ENCODE measurements at places on chromosomes 4 and X.

- DNase-seq = no peak
Measured at GRCh38 chrX:12548746-12549145, 242.5 kb upstream of the PRPS2 start.

DNA sequence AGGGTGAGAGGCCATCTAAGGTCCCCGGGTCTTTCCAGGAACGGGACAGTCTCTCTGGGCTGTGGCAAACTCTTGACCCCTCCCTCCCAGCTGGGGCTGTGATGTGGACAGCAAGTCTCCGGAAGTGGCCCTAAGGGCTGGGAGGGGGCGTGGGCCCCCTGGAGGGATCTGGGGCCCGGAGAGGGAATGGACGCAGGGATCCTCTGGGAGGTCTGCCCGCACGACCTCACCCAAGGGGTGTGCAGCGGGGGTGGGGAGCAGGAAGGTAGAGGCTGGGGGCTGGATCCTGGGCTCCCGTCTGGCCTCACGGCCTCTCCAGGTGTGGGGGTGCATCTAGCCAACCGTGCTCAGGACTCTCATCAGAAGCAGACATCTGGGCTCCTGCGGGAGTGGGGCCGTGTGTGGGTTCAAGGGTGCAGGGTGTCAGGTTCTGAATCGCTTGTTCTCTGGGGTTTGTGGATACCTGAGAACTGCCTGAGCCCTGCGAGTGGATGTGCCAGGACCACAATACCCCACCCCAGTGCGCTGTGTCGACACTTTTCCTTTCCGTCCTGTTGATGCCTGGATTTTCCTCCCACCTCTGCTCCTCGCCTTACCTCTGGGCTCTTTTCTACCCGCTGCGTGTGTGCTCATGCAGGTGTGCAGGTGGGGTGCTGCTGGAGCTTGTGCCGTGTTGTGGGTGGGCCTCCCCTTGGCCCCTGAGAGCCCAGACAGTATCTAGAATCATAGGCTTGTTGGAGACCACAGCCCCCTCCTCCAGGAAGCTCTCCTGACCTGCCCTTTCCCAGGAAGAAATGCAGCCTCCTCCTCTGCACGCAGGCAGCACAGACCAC, 915 bp downstream of the CPZ start:
- DNase-seq = no peak

DNA sequence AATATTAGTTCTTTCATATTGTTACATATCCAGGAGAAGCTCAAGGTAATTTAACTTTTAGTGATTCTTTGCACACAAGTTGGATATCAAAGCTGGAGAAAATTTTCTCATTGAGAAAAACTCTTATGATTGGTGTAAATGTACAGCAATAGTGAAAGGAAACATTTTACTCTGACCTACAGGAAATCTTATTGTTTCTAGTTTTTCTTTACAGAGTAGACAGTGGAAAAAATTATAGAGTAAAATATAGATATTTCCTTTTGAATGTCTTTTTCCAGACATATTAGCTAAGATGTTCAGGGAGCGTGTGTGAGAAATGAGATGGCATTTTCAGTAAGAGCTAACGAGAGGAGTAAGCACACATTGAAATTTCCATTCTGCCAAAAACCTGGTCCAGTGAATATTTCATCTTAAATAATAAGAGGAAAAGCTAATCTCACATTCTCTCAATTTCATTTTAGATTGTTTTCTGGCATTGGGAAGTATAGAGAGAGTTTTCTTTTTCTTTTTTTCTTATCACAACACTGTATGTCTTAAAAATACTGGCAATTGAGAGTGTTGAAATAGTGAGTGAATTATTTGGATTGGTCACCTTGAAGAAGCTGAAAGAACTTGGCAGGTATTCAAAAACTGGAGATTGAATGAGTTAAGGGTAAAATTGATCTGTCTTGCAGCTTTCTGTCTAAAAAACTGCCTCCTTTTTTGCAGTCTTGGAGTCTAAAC, 15.6 kb upstream of the ATP8A1 start:
- no peak for DNase-seq

- no peak for DNase-seq
Measured at GRCh38 chrX:118566359-118566758, 70.7 kb downstream of the DOCK11 start.

- no peak for DNase-seq
Measured at GRCh38 chr4:110788302-110788701, 165.4 kb upstream of the PITX2 start.

GRCh38 chr4:30722359-30723200, 2.4 kb downstream of the PCDH7 start:
- no peak for DNase-seq

- no peak for DNase-seq
Measured at GRCh38 chr4:109155682-109156283, 146.7 kb downstream of the COL25A1 start.

GRCh38 chr4:76023389-76023788, at the start of gene CXCL10:
CXCL10 (minus strand) TSS chr4:76023497; CDS start chr4:76023431, 66 bp downstream.
- no peak for DNase-seq

GRCh38 chr4:109877400-109877799, 29.5 kb downstream of the LRIT3 start:
- no peak for DNase-seq

DNA sequence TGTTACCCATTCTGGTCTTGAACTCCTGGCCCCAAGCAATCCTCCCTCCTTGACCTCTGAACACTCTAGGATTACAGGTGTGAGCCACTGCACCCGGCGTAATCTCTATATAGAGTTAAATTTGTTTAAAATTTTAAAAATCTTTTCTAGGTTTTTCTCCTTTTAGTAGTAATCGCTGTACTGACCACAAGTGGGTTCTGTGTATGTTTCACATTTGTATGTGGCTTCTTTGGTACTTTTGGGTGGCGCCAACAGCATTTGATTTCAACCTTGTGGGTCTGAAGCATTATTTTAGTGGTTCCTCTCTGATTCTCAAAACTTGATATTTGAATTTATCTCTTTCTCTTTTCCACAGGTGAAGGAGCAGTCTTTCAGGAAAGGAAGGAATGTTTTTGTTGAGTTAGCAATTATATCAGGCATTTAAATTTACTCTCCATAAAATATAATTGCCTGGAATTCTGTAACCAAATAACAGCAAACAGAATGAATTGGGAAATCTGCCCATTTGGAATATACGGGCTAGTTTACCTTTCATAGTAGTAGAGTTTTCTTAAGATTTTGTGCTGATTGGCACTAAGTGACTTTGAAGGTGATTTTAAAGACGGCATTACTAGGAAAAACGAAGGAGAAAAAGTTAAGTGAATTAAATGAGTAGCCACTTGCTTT, 29.5 kb downstream of the ARHGAP10 start:
- no peak for DNase-seq

- no peak for DNase-seq
Measured at GRCh38 chr4:59728496-59728895, 1471.6 kb upstream of the ADGRL3 start.

DNA sequence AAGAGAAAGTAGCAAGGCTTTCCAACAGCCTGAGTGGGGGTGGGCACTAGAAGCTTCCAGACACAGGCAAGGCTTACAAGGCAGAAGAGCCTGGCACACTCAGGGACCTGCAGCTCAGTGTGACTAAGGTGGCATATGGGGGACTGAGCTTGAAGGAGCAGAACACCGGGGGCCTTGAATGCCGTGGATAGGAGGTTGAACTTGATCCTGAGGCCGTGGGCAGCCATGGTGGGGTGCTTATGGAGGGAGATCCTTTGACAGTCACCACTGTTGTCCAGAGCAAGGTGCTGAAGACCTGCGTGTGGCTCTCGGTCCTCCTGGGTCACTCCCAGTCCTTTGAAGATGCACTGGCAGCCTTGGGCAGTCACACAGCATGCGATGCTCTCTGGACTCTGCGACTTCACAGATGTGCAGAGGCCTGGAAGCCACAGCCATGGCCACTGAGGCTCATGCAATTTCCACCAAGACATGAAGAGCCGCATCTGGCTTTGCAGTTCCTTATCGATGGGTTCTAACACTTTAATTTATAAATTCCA, 18.3 kb downstream of the C4orf50 start:
- no peak for DNase-seq

- no peak for DNase-seq
Measured at GRCh38 chr4:108833046-108833445, 70.2 kb upstream of the ETNPPL start.

DNA sequence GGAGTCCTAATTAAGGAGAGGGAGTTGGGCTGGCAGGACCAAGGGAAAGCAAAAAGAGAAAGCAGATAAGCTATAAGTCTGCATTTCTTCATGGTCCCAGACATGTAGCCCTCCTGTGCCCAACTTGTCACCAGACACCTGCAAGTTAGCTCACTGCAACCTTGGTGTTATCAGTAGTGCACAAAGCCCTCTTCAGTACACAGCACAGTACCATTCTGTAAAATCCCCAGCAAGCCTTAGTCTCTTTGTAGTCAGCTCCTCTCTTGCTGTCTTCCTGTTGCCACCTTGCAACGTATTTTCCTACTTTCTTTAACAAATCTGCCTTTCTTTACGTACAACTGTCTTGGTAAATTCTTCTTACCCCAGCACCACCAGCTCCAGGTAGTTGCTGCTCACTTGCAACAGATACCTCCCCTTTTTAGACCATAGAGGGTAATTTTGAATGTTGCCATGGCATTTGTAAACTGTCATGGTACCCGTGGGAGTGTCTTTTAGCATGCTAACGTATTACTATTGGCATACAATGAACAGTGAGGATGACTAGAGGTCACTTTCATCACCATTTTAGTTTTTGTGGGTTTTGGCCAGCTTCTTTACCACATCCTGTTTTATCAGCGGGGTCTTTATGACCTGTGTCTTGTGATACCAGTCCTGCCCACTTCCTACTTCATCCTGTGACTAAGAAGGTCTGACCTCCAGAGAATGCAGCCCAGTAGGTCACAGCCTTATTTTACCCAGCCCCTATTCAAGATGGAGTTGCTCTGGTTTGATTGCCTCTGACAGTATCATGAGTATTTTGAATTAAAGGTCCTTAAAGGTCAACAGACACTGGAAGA, 28.3 kb upstream of the AP1S2 start:
- no peak for DNase-seq

DNA sequence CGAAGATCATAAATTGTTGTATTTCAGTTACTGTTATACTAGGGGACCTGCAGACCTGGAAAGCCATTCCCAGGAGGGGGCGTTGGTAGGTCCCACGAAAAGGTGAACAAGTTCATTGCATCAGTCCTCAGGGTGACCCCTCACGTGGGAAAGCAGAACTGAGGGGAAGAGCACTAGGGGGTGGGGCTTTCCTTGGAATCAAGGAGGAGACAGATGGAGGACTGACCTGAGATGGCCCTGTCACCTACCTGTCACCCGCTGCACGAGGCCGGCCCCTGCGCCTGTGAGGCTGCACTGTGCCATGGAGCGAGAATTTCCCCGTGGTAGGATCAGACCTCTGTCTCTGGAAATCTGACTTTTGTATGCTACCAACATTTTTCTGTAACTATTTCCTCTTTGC, 41.8 kb upstream of the CLDN24 start:
- no peak for DNase-seq

DNA sequence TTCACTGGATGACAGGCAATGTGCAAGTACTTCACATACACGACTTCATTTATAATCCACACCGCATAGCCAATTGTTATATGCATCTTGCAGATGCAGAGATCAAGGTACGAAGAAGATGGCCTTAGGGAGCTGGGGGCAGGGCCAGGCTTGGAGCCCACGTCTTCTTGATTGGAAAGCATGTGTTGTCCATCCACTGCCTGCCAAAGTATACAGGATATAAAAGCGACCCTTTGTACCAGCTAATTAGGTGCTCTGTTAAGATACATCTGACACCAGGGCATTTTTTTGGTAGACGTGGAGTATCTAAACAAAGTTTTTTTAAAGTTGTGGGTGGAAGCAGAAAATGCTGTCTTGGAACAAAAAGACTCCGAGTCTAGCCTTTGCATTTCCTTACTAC, 1.4 kb downstream of the C4orf36 start:
- no peak for DNase-seq

GRCh38 chrX:103441878-103442535, 65.7 kb downstream of the BEX3 start:
- no peak for DNase-seq

DNA sequence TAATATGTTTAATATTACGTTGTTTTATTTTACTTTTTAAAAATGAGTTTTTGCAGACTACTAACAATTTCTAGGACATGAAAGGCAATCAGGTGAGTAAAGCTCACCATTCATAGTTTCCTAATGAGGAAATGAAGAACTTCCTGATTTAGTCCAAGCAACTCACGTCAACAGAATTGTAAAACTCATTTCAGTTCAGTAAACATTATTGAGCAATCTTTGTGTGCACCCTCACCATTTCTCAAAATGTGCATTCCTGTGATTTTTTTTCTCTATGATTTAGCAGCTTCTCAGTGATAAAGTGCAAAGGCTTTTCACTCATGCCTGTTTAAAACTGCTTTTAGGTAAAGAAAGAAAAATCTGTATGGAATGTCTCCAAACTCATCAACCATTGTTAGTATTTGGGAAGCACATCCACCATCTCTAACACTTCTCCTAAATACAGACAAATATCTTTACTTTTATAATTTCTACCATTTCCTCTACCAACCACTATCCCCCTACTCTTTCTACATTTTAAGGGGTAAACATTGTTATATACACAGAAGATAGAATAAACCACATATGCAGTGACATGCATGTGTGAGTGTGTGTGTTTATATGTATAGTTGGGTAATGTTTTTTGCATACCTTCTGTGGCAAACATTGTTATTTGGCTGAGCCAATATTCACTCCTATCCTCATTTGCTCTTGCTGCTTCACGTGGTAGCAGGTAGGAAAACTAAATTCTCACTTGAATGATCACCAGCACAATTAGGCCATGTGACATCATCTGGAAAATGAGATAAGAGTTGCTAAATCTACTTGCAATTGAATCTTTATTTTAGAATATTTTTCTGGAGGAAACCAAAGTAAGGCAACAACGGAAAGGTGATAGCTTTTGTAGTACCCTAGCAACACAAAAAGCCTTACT, 54.7 kb upstream of the PRDM8 start:
- no peak for DNase-seq

- DNase-seq = no peak
Measured at GRCh38 chr4:143420227-143420626, 83.6 kb downstream of the GAB1 start.

- no peak for DNase-seq
Measured at GRCh38 chrX:69562904-69563578, 52.9 kb upstream of the EDA start.

GRCh38 chrX:68121835-68122234, 311.5 kb downstream of the OPHN1 start:
- no peak for DNase-seq

DNA sequence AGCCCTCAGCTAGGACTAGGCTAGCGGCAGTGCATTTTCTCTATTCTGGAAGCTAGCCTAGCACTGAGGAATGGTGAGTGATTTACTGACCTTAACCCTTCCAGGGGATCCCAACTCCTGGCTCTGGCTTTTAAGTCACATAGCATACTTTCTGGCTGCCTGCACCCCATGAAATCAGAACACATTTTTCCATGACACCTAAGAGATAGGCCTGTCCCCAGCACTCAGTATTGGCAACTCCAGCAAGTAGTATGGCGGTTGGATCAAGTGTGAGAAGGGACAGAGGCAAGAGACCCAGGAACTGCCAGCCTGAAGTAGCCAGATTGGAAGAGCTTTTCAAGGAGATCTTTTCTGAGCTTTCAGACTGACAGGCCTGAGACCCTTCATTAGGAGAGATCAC, 8.2 kb downstream of the FGF16 start:
- DNase-seq = no peak

Measured in CD4-positive, alpha-beta T cell (primary cell).